ENCODE measurements at places on chromosomes 6 and 20.

GRCh38 chr6:163825033-163825432 is 410.5 kb downstream of the QKI start:
- no peak for DNase-seq

- no peak for DNase-seq
These were observed 36.7 kb downstream of the MAN1A1 start for GRCh38 chr6:119312875-119313338.

DNA sequence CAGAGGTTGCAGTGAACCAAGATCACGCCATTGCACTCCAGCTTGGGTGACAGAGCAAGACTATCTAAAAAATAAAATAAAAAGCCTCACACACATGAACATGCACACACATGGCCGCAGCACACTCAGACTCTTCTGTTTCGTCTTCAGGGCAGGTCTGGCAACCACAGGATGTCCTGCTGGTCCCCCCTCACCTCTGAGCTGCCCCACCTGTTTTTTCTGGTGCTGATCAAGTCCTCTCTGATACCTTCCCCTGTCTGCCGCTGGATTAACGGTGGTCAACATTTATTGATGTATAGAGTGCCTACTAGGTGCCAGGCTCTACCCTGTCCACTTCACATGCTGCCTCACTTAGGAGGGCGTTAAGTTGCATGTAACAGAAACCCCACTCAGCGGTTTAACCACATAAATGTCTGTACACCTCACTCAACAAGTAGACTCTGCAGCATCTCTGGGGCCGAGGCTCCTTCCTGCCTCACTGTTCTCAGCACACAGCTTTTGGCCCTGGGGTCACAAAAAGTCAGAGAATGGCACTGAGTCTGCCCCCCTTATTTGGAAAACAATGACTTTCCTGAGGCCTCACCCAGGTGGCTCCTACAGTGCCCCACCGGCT is 4.5 kb upstream of the AP5S1 start:
- no peak for DNase-seq

- DNase-seq = no peak
These were observed 426 bp downstream of the TRMT6 start for GRCh38 chr20:5949943-5950270.

GRCh38 chr6:20943922-20944321 is 409.7 kb downstream of the CDKAL1 start:
- DNase-seq = no peak

DNA sequence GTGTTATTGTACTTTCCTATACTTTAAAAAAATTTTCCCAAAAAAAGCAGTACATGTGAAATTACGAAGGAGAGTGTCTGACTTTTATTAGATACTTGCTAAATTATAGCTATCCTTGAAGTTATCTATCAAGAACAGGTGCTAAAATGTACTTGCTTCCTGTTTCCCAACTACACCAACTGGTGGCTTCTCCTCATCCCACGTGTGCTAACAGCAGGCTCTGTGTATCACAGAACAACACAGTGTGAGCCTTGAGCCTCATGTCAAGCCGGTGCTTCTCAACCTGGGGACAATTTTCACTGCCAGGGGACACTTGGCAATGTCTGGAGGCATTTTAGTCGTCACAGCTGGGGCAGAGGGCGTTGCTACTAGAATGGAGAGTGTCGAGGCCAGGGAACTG is 36.2 kb upstream of the CDYL start:
- DNase-seq = no peak

- DNase-seq = no peak
These were observed 153.4 kb upstream of the CARMIL1 start for GRCh38 chr6:25125736-25126135.

DNA sequence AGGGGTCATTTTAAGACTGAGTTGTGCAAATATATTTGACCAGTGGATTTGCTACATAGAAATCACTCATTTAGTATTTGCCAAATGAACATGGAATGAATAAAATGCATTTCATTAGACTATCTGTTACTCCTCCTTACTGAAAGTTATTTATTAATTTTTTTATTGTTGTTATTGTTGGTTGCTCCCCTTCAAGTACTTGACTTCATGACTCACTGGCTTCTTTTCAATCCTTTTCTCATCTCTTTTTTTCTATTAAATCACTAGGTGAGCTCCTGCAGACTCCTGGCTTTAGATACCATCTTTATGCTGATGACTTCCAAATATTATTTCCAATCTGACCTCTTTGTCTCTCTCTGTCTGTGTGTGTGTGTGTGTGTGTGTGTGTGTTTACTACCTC is 192.2 kb upstream of the FAM83B start:
- no peak for DNase-seq

DNA sequence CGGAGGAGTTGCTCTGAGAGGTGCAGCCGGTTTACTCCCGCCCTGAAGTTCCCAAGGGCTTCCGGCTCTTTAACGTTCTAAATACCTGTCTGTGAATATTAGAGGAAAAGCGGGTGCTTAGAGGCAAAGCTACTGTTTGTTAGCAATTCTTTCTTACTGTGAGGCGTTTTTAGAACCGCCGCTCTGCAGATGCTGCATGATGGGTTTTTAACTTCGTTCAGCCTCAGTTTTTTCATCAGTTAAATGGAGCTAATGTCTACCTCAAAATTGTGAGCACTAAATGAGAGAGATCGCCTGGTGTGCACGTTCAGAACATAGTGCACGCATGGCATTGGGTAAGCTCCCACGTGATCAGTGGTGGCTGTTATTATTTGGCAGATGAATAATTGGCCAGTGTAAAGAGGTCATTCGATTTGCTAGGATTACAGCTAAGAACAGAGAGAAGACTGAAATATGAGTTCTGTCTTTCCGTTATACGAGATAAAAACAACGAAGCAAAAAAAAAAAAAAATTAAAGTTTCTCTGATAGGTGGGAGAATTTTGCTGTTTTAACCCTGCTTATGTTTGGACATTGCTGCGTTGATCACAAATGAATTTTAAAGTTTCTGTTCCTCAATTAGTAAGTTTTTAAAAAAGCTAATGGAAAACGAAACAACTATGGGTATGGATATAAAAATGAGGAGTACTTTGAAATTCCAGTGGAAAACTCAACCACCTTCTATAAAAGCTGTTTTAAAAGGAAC is 660 bp upstream of the TFB1M start:
- peak; percentile 59 for DNase-seq

DNA sequence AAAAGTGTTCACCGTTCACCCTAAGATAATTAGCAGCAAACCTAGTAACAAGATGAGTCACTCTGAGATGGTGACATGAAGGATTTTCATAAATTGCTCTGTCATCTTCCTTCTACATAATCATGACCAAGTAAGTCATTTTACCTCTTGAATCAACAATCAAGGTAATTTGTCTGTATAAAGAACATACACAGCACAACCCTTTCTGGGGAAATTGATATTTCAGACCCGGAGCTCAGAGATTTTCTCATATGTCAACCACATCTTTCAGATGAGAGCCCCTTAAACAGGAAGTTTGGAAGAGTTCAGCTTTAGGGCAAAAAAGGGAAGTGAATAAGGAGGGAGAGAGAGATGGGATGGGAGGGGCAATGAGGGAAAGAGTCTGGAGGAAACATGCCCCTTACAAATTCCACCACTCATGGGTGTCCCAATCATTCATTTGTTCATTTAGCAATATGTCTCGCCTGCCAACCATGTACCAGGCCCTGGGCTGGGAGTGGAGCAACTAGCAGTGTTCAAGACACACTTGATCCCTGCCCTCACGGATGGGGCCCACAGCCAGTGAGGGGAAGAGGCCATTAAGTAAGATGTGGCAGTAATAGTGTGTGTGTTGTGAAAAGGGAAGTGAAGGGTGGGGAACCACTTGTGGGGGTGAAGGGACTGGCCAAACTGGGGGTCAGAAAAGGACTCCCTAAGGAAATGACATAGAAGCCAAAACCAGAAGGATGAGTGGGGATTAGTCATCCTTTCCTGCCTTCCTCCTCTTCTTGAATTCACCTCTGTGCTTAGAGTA is 190.9 kb downstream of the MAFB start:
- DNase-seq = no peak

DNA sequence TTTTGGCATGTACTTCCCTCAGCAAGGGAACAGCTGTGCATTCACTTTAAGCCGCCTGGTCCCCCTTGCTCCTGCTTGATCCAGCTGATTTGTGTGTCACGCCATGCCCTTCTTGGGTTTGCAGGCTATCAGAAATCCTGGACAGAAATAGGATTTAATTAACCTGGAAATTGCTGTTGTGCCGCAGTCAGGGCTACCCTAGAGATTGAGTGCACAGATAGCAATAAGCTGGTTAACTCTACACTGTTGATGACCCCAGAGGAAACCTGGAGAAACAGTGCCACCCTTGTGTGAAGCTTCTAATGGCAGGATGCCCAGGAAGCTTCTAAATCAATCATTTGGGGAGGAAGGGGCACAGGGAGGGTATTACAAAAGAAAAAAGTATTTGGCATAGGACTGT is 199.0 kb downstream of the JARID2 start:
- no peak for DNase-seq

DNA sequence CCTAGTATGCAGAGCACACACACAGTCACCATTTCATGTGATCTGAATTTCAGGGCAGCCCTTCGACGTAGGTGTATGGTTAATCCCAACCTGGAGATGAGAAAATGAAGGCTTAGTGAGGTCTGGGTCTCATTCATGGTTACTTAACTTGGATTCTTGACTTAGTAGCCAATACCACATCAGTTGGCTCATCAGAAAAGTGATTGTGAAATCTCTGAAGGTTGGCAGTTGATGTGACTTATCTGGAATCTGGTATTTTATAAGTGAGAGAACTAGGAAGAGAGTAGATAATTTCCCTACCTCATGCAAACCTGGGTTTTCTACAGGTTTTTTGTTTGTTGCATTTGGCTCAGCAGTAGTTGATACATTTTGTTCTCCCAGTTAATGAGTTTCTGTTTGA is 123.7 kb downstream of the CCDC170 start:
- DNase-seq = no peak

DNA sequence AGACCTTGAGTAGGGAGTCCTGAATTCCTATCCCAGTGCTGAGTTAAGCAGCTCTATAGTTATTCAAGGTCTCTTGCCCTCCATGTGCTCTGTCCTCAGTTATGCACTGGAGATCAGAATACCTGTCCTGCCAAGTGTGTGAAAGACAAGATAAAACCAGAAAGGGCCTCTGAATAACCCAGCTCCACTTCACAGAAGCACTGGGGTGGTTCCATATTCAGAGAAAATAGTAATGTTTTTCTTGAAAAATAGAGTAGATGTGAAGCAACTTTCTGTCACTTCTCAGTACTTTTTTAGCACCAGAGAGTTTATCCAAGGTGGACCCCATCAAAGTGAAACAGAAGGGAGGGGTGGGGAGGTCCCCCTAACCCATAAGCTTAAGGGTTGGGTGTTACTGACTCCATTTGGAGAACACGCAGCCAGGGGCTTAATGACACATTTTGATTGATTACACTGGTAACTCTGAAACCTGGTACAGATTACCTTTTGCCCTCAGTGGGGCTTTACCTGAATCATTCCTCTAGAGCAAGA is 509.8 kb upstream of the JARID2 start:
- no peak for DNase-seq

All from AG09319 (cell line).